ENCODE measurements at places on chromosomes 1 and 21.

- DNase-seq = no peak
Measured at GRCh38 chr1:85484264-85484663, 19.3 kb upstream of the DDAH1 start.

- peak; percentile 59 for DNase-seq
Measured at GRCh38 chr1:100941098-100941527, 45.2 kb downstream of the SLC30A7 start.

DNA sequence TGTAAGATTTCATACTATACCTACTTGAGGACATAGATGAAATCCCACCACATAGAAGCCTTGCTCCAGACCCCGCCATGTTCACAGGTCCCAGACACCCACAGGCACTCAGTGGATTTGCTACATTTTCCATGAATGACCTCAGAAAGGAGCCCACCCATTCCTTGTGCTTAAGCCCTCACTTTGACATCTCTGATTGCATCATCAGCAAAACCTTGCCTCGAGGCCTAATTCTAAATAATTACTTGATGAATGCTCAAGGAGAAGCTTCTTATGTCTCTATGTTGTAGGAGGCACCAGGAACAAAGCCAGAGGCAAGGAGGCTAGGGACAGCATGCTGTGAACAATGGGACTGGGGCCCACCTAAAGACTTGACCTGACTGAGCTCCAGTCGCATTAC, 12.1 kb downstream of the OVGP1 start:
- no peak for DNase-seq

DNA sequence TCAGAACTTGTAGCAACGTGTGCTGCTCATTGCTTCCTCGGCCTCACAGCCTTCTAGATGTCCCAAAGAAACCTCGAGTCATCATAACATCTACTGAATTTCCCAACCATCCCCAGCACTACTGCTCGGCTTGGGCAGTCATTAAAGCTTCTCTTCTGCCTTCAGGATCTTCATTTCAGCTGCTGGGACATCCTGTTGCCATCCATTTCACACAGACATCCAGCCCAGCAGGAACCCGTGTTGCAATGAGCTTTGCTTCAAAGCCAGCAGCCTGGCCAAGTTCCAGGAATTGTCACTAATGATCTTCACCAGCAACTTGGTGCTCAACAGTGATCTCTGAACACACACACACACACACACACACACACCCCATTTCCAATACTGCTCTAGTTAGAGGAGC, 18.5 kb downstream of the WLS start:
- DNase-seq = no peak

DNA sequence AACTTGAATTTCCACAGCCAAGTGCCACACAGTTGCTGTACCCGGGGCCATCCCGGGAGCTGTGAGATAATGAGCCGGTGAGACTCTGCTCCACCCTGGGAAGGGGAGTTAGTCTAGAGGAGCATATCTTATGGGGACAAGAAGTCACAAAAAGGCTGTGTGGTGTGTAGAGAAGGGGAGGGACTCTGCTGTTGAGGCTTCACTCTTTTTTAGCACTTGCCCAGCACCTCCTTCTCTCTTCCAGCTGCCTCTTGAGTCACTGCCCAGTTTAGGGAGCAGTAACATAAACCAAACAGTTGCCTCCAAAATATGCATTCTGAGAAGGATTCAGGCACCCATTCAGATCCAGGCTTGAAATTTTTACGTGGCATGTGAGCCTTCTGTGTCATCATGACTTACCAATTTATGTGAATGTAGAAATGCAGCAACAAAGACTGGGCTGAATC, 744 bp upstream of the WDR26 start:
- no peak for DNase-seq

GRCh38 chr1:40662151-40662550, 3.3 kb downstream of the RIMS3 start:
- DNase-seq = no peak

- no peak for DNase-seq
Measured at GRCh38 chr1:71510725-71511124, 429.9 kb upstream of the ZRANB2 start.

DNA sequence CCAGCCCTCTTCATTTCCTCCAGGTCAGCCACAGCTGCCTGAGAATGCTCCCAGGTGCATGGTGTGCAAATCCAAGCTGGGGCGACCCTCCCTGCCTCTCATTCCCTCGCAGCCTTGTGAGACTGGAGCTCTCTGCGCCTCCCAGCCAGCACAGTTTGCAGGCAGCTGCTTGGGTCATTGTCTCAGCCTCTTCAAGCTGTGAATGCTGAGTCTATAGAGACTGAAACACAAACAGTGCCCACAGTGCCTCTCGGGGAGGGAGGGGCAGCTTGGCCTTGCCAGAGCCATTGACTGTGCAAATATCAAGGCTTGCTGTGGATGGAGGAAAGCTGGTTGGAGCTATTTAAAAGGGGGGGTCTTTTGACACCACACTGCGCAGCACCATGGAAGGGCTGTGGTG, 10.6 kb downstream of the PLXNA2 start:
- DNase-seq = no peak

DNA sequence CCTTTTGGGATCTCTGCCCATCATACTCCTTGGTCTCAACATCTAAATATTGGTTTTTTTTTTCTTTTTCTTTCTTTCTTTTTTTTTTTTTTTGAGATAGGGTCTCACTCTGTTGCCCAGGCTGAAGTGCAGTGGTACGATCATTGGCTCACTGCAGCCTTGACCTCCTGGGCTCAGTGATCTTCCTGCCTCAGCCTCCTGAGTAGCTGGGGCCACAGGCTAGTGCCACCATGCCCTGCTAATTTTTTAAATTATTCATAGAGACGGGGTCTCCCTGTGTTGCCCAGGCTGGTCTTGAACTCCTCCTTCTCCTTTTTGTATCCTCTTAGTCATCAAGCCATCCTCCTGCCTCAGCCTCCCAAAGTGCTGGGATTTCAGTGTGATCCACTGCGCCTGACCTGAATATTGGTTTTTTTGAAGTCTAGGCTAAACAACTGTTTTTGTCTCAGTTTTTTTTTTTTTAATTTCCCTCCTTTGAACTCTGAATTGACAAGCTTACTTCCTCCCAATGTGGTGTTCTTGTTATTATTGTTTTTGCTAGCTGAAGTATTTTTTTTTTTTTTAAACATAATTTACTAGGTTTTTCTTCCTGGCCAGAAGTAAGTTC, 30.9 kb downstream of the MAPKAPK2 start:
- no peak for DNase-seq

GRCh38 chr1:171754353-171754705, 12.5 kb upstream of the VAMP4 start:
- DNase-seq = no peak

GRCh38 chr1:111704776-111705175, 34.4 kb downstream of the INKA2 start:
- no peak for DNase-seq

GRCh38 chr1:84301004-84301784, at the start of gene SAMD13:
Gene SAMD13 (plus strand): TSS chr1:84301708. CDS start chr1:84303235, 1,527 bp downstream.
- peak; percentile 9 for DNase-seq

GRCh38 chr21:30243691-30244090, 27.8 kb upstream of the CLDN8 start:
- DNase-seq = no peak

All from stimulated activated naive B cell treated with anti-CD40 and anti-IgM and Interleukin-4, amounts not matched to agents 10 μg/mL and 1 μg/mL and 100 μg/mL, for 72 hours (primary cell).